Right atrium auricular region (tissue), 2 donors: ENCODE measurements at places on chromosomes 13 and 19. TPM values are rescaled to one million over a fixed set of nuclear protein-coding genes. Genes with fewer than 3 reads are reported as not detected.

GRCh38 chr13:64718116-64718515 is 2512.0 kb downstream of the PCDH9 start:
- no peaks in the 10 kb centered on the region for H3K4me1 ChIP-seq
- H3K4me3 ChIP-seq, result no peak overlapping the region
- DNase-seq, result no peak
- no peaks in the 10 kb centered on the region for H3K27me3 ChIP-seq

DNA sequence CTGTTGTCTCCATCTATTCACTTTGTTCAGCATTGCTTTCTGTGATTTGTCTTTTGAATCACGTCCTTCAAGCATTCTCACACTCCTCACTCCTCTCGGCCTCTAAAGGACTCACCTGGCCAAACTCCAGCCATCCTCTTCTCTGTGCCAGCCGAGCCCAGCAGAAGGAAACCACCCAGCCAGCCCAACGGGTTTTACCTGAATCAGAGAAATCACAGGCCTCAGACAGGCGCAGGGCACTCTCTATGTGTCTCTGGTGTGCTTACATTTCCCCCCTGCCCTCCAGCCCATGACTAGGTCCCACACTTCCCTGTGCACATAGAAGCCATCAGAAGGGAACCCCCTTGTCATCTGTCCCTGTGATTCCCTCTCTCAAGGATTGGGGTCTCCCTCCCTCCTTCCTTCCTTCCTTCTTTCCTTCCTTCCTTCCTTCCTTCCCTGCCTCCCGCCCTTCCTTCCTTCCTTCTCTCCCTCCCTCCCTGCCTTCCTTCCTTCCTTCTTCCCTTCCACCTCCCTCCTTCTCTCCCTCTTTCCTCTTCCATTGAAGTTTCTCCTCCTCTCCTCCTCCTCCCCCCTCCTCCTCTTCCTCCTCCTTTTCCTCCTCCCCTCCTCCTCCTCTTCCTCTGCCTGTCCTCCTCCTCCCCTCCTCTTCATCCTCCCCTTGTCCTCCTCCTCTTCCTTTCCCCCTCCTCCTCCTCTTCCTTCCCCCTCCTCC is 8.8 kb upstream of the ZNF541 start:
- no peaks in the 10 kb centered on the region for H3K4me1 ChIP-seq
- no peak overlapping the region for H3K27ac ChIP-seq
- no peaks in the 10 kb centered on the region for H3K36me3 ChIP-seq
- no peak for DNase-seq
- H3K27me3 ChIP-seq, result no peaks in the 10 kb centered on the region
- H3K4me3 ChIP-seq, result no peak overlapping the region

The C13orf46 gene
- 2.7 TPM for total RNA-seq

- no peaks in the 10 kb centered on the region for H3K27me3 ChIP-seq
- DNase-seq, result no peak
- H3K4me3 ChIP-seq, result no peak overlapping the region
- H3K36me3 ChIP-seq, result no peaks in the 10 kb centered on the region
- no peaks in the 10 kb centered on the region for H3K4me1 ChIP-seq
Observed at GRCh38 chr13:46062185-46062584, 9.6 kb upstream of the ZC3H13 start.

- H3K4me3 ChIP-seq, result no peak overlapping the region
- no peaks in the 10 kb centered on the region for H3K4me1 ChIP-seq
- no peak overlapping the region for H3K27ac ChIP-seq
- H3K27me3 ChIP-seq, result no peaks in the 10 kb centered on the region
- no peaks in the 10 kb centered on the region for H3K36me3 ChIP-seq
- DNase-seq, result no peak
Observed at GRCh38 chr13:37775871-37776270, 93.7 kb downstream of the TRPC4 start.

DNA sequence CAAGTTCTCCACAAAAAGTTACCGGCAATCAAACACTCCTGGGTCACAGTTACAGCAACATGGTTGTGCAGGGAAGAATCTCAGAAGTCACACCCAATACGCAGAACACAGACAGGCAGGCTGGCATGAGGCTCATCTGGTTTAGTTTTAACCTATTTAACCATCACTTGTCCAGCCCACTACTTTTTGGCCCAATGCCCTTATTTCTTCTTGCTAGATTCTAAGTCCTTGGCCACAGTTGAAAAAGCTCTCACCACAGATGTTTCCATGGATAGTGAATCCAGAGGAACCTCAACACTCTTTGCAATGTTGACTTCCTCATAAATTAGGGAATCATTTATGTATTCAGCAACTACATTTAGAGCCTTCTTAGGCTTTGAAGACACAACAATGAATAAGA is 50.7 kb upstream of the FNDC3A start:
- DNase-seq, result no peak
- no peaks in the 10 kb centered on the region for H3K36me3 ChIP-seq
- no peak overlapping the region for H3K27ac ChIP-seq
- H3K27me3 ChIP-seq, result no peaks in the 10 kb centered on the region

- DNase-seq, result no peak
- H3K27me3 ChIP-seq, result no peaks in the 10 kb centered on the region
- H3K27ac ChIP-seq, result no peak overlapping the region
- H3K36me3 ChIP-seq, result no peaks in the 10 kb centered on the region
Observed at GRCh38 chr13:26133286-26133685, 81.5 kb upstream of the SHISA2 start.

DNA sequence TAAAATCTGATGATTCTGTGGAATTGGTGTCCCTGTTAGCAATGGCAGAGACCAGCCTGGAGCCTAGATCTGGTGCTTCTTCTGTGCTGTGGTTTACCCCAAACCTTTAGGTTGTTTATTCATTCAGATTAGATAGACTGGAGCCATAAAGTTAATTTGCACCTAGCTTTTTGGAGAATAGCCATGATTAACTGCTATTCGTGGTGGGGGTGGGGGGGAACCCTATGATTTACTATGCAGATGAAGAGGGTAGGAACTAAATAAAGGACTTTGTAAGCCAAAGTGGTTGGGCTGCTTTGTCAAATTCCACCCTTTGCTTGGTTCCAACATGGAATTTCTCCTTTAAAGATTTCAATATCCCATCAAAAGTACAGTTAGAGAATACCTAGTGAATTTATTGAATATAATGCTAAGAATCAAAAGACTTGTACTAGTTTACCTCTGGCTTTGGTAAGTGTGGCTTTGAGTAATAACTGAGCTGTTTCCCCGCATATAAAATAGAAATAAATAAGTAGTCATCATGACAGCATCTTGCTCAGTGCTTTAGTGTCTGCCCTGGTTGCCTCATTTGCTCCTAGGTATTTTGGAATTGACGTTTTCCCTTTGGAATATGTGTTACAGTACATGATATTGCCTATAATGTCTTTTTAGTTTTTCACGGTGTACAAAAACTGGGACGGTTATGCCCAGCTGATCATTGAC is 27.6 kb downstream of the SKA3 start:
- H3K4me3 ChIP-seq, result no peak overlapping the region
- no peak for DNase-seq
- no peaks in the 10 kb centered on the region for H3K4me1 ChIP-seq
- peaks cover 25% of the 10 kb centered on the region for H3K36me3 ChIP-seq
- peak overlapping the region; percentile 67 for H3K27ac ChIP-seq

GRCh38 chr13:112451512-112452379 is 75.6 kb downstream of the SPACA7 start:
- no peaks in the 10 kb centered on the region for H3K4me1 ChIP-seq
- no peak for DNase-seq
- no peaks in the 10 kb centered on the region for H3K27me3 ChIP-seq
- no peak overlapping the region for H3K4me3 ChIP-seq
- H3K36me3 ChIP-seq, result no peaks in the 10 kb centered on the region
- H3K27ac ChIP-seq, result no peak overlapping the region

- H3K27me3 ChIP-seq, result no peaks in the 10 kb centered on the region
- no peak overlapping the region for H3K4me3 ChIP-seq
- H3K36me3 ChIP-seq, result no peaks in the 10 kb centered on the region
- H3K27ac ChIP-seq, result no peak overlapping the region
- H3K4me1 ChIP-seq, result peaks cover 11% of the 10 kb centered on the region
- DNase-seq, result no peak
Observed at GRCh38 chr19:1163934-1164683, 10.0 kb downstream of the SBNO2 start.

The POU2F2 gene
- 0.83 TPM for total RNA-seq

DNA sequence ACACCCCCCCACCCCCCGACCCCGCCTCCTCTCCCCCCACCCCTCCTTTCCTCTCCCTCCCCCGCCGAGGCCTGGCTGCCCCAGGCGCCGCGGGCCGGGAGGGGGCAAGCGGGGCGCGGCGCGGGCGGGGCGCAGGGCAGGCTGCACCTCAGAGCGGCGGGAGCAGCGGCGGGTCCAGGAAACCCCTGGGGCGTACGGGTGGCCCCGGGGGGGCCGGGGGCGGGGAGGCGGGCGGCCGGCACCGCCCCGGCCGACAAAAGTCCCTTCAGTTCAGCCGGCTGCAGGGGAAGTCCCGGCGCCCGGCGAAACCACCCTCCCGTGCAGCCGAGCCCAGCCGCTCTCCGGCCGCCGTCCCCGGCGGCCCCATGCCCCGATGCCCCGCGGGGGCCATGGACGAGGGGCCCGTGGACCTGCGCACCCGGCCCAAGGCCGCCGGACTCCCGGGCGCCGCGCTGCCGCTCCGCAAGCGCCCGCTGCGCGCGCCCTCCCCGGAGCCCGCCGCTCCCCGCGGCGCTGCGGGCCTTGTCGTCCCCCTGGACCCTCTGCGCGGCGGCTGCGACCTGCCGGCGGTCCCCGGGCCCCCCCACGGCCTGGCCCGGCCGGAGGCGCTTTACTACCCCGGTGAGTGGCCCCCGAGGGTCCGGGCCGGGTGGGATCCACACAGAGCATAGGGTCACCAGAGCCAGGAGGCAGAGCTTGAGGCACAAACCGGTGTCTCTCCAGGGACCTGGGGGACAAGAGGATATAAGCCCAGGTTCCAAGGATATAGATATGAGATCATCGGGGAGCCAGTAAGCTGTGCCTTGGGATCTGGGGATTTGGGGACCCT is at the start of gene BCL3:
Gene BCL3 (plus strand): TSS at position 283 of the 829 bp plus-strand sequence. CDS start 83 bp downstream, at position 366.
- peak within 1 kb of the TSS; percentile 61 for H3K4me3 ChIP-seq
- peak within 1 kb of the TSS; percentile 94 for H3K27ac ChIP-seq
- no peaks in the 10 kb centered on the region for H3K27me3 ChIP-seq
- peaks cover 20% of the 10 kb centered on the region for H3K36me3 ChIP-seq
- H3K4me1 ChIP-seq, result no peaks in the 10 kb centered on the region

- no peak for DNase-seq
- H3K36me3 ChIP-seq, result no peaks in the 10 kb centered on the region
- H3K27ac ChIP-seq, result no peak overlapping the region
- no peaks in the 10 kb centered on the region for H3K4me1 ChIP-seq
Observed at GRCh38 chr13:66811455-66811854, 418.7 kb downstream of the PCDH9 start.

DNA sequence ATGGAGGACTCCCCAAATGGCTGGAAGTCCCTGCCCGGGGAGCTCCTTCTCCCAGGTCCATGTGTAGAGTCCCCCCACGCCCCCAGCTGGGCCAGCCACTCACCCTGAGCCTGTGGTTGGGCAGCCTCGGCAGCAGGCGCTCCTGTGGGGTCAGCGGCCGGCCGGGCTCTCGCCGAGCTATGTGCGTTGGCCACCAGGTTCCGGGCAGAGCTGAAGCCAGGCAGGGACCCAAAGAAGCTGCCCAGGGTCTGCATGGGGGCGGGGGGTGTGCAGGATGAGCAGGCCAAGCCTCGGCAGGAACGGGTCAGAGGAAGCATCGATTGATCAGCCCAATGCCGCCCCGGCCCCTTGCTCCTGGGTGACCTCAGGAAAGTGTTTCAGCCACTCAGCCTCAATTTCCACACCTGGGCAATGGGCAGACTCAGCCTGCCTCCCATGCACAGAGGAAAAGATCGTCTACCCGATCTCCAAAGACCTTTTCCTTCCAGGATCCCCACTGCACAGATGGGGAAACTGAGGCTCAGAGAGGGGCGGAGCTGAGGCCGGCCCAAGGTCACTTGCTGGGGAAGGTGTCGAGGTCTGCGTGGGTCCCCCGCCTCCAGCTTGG is 732 bp downstream of the PLIN4 start:
- H3K4me3 ChIP-seq, result peak overlapping the region; percentile 55
- no peaks in the 10 kb centered on the region for H3K27me3 ChIP-seq
- DNase-seq, result no peak

The ATP8B3 gene
- total RNA-seq, result 0.51 TPM

The ZNF865 gene
- total RNA-seq, result 11.2 TPM

DNA sequence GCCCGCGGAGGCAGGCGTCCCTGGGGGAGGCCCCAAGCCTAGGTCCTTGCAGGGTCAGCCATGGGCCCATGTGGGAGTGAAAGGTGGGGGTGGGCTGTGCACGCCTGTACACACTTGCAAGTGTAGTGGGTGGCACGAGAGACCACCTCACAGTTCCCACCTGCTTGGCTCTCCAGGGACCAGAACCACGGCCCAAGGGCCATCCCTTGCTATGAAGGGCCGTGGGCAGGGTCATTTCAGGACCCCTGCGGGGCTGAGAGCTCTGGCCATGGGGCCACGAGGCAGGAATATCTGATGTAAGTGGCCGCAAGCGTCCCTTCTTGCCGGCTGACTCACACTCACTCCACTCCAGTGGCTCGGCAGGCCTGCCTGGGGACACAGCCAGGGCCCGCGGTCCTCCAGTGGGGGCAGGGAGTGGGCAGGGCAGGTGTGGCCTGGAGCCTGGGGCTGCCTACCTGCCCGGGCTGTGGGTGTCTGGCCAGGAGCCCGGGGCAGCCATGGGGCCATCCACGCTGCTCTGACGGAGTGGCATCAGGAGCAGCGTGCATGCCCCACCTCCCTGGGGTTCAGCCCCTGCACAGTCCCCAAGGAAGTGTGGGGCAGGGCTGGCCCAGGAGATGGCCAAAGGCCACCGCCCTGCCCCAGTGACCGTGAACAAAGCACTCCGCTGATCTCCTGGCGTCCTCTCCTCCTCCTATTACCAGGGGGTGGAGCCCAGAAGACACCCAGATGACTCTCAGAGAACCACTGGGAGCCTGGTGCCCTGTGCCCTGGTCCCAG is 8.6 kb upstream of the MKNK2 start:
- peak overlapping the region; percentile 99 for H3K27ac ChIP-seq
- no peaks in the 10 kb centered on the region for H3K27me3 ChIP-seq
- DNase-seq, result peak; percentile 88

DNA sequence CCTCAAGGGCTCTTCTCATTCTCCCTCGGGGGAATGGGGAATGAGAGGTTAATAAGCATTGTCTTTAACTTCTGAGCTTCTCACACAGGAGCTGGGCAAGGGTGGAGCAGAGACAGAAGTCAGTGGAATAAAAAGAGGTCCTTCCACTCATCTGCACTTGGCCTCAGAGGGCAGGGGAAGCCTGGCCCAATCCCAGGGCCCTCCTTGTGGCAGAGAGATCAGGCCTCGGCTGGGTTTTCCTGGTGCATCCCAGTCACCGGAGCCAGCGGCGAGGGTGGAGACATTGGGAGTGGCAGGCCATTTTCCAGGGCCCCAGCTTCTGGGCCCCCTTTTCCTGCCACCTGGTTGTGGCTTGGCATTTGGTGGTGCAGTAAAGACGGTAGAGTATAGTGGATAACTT is 10.6 kb downstream of the CALM3 start:
- peaks cover 34% of the 10 kb centered on the region for H3K36me3 ChIP-seq
- H3K4me1 ChIP-seq, result no peaks in the 10 kb centered on the region
- H3K27me3 ChIP-seq, result no peaks in the 10 kb centered on the region
- no peak overlapping the region for H3K4me3 ChIP-seq
- DNase-seq, result no peak

GRCh38 chr13:48161530-48162179 is 66.8 kb upstream of the MED4 start:
- peak; percentile 69 for DNase-seq
- H3K36me3 ChIP-seq, result no peaks in the 10 kb centered on the region
- no peaks in the 10 kb centered on the region for H3K27me3 ChIP-seq

The OR7E24 gene
- not detected for total RNA-seq

The KLK13 gene
- total RNA-seq, result not detected

The TYROBP gene
- total RNA-seq, result 85.4 TPM

The CEACAM3 gene
- not detected for total RNA-seq

The SMAD9 gene
- total RNA-seq, result 3.2 TPM

GRCh38 chr13:112143753-112144615 is 77.0 kb downstream of the SOX1 start:
- no peak overlapping the region for H3K4me3 ChIP-seq
- H3K36me3 ChIP-seq, result no peaks in the 10 kb centered on the region
- DNase-seq, result no peak
- H3K4me1 ChIP-seq, result no peaks in the 10 kb centered on the region
- H3K27me3 ChIP-seq, result no peaks in the 10 kb centered on the region
- H3K27ac ChIP-seq, result no peak overlapping the region
